ENCODE measurements at places on chromosomes 1 and 21.

- no peak for DNase-seq
Measured at GRCh38 chr1:55089683-55090082, 50.3 kb downstream of the PCSK9 start.

- DNase-seq = no peak
Measured at GRCh38 chr1:53026254-53026653, 35.8 kb upstream of the PODN start.

DNA sequence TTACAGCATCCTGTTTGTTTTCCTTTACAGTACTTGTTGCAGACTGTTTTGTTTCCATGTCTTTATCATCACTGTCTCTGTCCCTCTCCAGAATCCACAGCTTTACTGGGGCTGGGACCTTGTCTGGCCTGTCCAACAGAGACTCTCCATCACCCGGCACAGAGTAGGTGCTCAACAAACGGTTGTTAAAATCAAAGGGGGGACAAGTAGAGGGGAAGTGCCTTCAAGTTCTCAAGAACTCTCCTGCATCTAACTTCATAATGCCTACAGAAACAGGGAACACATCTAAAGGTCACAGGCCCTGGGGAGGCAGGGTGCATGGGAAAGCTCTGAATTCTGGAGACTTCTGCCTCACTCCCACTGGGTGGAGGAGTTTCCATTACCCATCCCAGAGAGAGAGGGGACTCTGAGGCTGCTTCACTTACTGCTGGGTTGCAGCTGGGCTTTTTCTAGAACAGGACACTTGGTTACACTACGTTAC is 2.3 kb upstream of the ECE1 start:
- no peak for DNase-seq

- DNase-seq = peak; percentile 67
Measured at GRCh38 chr1:55337801-55338447, 122.8 kb upstream of the USP24 start.

- DNase-seq = no peak
Measured at GRCh38 chr1:33176362-33176850, 5.4 kb downstream of the TRIM62 start.

DNA sequence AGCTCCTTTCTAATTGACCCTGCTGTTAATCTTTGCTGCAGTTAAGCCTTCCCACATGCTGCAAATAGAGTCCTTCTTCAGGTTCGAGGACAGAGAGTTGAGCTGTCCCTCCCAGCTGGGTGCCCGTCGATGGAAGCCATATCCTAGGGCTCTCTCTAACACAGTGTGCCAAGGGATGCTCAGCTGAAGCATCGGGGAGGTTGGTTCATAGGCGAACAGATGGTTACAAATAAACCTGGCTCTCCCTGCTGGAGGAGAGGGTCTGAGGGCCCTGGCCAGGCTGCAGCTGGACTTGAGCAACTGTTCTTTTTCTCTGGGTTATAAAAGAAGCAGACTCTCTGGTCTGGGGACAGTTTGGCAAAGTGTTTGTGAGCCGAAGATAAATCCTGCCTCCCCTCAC is 120.3 kb upstream of the C8B start:
- no peak for DNase-seq

GRCh38 chr1:223609977-223610376 is 55.5 kb downstream of the CAPN8 start:
- no peak for DNase-seq

GRCh38 chr1:66758241-66758755 is 6.0 kb downstream of the DYNLT5 start:
- peak; percentile 81 for DNase-seq

DNA sequence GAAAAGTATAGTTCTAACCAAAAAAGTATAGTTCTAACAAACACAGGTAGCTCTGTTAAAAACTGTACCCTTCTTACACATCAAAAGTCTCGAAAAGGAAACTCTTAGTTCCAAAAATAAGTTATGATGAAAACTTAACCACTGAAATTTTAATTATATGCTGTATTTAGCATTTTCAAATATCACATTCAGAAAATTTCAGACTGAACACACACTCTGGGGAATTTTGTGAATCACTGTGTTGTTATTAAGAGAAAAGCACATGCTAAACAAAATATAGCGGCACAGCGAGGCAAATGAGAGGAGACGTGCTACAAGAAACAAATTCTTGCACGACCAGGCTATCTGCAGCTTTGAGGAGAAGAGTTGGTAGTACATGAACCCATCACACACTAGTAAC is 30.4 kb downstream of the VAV3 start:
- no peak for DNase-seq

DNA sequence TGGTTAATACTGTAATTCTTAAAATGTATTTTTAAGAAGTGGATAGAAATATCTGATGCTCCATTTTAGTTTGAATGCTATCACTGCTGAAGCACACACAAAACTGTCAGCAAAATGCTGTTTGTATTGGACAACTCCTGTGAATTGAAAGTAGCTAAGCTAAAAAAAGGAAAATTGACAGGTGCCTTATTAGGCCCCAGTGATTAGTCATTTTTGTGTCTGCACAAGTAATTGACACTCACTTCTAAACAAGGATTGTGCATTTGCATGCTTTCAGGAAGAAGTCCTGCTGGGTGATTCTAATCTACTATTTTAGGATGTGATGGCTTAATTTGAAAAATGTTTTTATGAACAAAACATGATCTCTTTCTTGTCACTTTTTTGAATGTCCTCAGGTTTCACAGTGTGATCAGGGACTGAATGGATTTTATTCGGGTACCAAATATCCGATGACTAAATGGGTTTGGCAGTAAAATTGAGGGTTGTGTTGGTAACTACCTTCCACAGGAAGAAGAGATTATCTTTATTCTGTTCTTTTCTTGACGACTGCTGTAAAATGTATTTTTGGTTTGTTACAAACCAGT is 13.0 kb upstream of the MAP3K7CL start:
- no peak for DNase-seq

GRCh38 chr1:167532375-167532774 is 14.0 kb upstream of the CD247 start:
- DNase-seq = no peak

DNA sequence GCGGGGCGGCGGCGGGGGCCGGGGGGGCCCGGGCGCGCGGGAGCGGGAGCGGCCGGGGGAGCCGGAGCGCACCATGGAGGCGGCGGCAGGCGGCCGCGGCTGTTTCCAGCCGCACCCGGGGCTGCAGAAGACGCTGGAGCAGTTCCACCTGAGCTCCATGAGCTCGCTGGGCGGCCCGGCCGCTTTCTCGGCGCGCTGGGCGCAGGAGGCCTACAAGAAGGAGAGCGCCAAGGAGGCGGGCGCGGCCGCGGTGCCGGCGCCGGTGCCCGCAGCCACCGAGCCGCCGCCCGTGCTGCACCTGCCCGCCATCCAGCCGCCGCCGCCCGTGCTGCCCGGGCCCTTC is 546 bp downstream of the SKI start:
- DNase-seq = no peak

- no peak for DNase-seq
Measured at GRCh38 chr1:151799179-151800022, 5.8 kb downstream of the LINGO4 start.
